ENCODE measurements at places on chromosomes 2 and 18.

DNA sequence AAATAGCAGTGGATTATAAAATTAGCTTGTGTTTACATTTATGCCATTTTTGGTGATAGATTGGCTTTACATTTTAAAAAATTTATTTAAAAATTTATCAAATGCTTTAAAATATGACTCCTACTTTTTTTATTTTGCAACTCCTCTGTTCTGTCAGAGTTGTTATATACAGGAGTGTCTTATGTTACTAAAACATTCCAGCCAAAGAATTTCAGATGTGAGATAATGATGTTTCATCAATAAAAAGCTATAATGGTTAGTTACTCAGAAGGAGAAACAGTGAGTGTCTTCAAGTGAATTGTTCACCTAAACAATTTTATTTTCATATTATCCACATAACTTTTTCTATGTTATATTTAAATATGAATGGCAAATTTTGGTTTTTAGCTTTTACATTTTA, 52.7 kb downstream of the GLS start:
- no peak overlapping the region for H3K27ac ChIP-seq
- peaks cover 2% of the 10 kb centered on the region for H3K27me3 ChIP-seq
- H3K4me3 ChIP-seq, result no peak overlapping the region
- peaks cover 38% of the 10 kb centered on the region for H3K36me3 ChIP-seq

GRCh38 chr2:235506291-235506996, 12.6 kb downstream of the AGAP1 start:
- no peaks in the 10 kb centered on the region for H3K27me3 ChIP-seq
- no peak overlapping the region for H3K27ac ChIP-seq
- no peak overlapping the region for H3K4me3 ChIP-seq
- H3K4me1 ChIP-seq, result peaks cover 21% of the 10 kb centered on the region

- H3K4me1 ChIP-seq, result no peaks in the 10 kb centered on the region
- H3K27me3 ChIP-seq, result no peaks in the 10 kb centered on the region
- H3K27ac ChIP-seq, result no peak overlapping the region
- no peaks in the 10 kb centered on the region for H3K36me3 ChIP-seq
- no peak overlapping the region for H3K4me3 ChIP-seq
- no peak for DNase-seq
Measured at GRCh38 chr2:158089322-158089721, 12.4 kb upstream of the UPP2 start.

- no peak overlapping the region for H3K4me3 ChIP-seq
- no peaks in the 10 kb centered on the region for H3K4me1 ChIP-seq
- H3K27ac ChIP-seq, result no peak overlapping the region
- DNase-seq, result no peak
- H3K36me3 ChIP-seq, result no peaks in the 10 kb centered on the region
Measured at GRCh38 chr2:36294316-36294721, 61.3 kb upstream of the CRIM1 start.

- peaks cover 29% of the 10 kb centered on the region for H3K4me1 ChIP-seq
- 0 out of 2 replicates have a peak, but pooled peaks cover 5% of the 10 kb centered on the region for H3K36me3 ChIP-seq
- H3K27me3 ChIP-seq, result no peaks in the 10 kb centered on the region
- H3K4me3 ChIP-seq, result no peak overlapping the region
Measured at GRCh38 chr2:222248256-222248655, 50.5 kb downstream of the PAX3 start.

DNA sequence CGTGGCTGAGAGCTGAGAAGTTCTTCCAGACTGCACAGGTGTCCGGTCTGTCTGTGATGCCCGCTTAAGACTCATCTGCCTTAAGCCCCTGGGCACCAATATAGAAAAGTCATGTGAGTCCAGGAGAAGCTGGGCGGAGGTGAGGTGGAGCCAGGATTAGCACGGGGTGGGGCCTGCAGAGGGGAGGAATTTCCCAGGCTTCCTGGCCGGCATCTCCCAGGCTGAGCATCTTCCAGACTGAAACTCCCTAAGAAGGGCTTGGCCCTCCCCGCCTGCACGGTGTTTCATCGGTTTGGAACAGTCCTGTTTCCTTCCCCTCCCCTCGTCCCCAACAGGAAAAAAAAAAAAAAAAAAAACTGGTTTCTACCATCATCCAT, 270.3 kb downstream of the ATAD2B start:
- H3K27ac ChIP-seq, result no peak overlapping the region
- no peak overlapping the region for H3K4me3 ChIP-seq
- DNase-seq, result no peak
- peaks cover 4% of the 10 kb centered on the region for H3K27me3 ChIP-seq

DNA sequence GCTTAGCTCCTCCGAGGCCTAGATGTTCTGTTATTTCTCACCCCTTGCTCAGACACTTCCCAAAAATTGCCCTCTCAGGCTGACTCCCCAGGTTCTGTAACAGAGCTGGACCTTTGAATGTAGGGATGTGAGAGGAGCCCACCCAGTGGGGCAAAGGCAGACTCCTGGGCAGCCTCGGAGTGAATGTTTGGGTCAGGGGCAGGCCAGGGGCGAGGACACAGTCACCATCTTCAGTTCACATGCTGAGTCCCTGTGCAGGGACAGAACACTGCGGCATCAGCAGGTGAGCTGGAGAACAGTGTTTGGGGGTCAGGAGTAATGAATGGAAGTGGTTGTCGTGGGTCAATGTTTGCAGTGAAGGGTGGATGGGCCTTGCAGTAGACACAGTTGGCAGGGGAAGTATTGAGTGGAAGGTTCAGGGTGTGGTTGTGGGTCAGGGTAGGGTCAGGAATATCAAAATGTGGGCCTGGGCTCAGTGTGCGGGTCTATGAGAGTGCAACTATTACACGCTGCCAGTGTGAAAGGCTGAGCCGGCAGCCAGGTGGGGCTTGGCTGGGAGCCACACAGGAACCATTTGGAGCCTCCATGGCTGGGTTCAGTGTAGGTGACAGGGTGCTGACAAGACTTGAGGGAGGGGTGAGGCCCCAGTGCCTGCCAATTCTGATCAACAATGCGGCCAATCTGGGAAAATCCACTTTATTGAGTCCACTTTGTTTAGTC, 4.4 kb downstream of the IHH start:
- no peak for DNase-seq
- peaks cover 59% of the 10 kb centered on the region for H3K27me3 ChIP-seq
- H3K36me3 ChIP-seq, result no peaks in the 10 kb centered on the region
- H3K4me3 ChIP-seq, result no peak overlapping the region
- H3K4me1 ChIP-seq, result peaks cover 15% of the 10 kb centered on the region

- H3K27me3 ChIP-seq, result no peaks in the 10 kb centered on the region
- no peak overlapping the region for H3K27ac ChIP-seq
Measured at GRCh38 chr2:59938181-59938580, 615.3 kb downstream of the BCL11A start.

GRCh38 chr2:168587307-168587706, 131.2 kb downstream of the CERS6 start:
- no peak for DNase-seq
- H3K36me3 ChIP-seq, result no peaks in the 10 kb centered on the region

DNA sequence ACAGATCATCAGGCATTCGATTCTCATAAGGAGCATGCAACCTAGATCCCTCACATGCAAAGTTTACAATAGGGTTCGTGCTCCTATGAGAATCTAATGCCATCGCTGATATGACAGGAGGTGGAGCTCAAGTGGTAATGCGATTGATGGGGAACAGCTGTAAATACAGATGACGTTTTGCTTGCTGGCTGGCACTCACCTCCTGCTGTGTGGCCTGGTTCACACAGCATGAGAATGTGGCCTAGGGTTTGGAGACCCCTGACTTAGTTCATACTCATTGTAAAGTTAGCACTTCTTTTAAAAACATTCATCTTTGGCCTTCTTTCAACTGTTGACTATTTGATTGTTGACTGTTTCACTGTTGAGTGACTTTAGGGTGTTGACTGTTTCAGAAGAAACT, 8.7 kb upstream of the CHMP1B start:
- H3K27ac ChIP-seq, result no peak overlapping the region
- H3K36me3 ChIP-seq, result no peaks in the 10 kb centered on the region
- H3K4me1 ChIP-seq, result no peaks in the 10 kb centered on the region
- peaks cover 6% of the 10 kb centered on the region for H3K27me3 ChIP-seq
- H3K4me3 ChIP-seq, result no peak overlapping the region
- DNase-seq, result no peak

- peaks cover 14% of the 10 kb centered on the region for H3K4me1 ChIP-seq
- peak overlapping the region; percentile 39 for H3K27ac ChIP-seq
- H3K36me3 ChIP-seq, result no peaks in the 10 kb centered on the region
- H3K27me3 ChIP-seq, result peaks cover 4% of the 10 kb centered on the region
Measured at GRCh38 chr2:53498210-53498609, 269.4 kb upstream of the CHAC2 start.

DNA sequence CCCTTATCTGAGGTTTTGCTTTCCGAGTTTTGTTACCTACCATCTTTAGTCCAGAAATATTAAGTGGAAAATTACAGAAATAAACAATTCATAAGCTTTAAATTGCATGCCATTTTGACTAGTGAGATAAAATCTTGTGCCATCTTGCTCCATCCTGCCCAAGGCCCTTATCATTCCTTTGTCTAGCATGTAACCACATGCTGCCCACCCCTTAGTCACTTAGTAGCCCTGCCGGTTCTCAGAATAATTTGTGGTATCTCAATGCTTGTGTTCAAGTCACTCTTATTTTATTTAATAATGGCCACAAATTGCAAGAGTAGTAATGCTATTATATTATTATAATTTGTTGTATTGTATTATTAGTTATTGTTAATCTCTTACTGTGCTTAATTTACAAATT, 36.8 kb upstream of the VPS54 start:
- H3K27me3 ChIP-seq, result peaks cover 8% of the 10 kb centered on the region
- no peak for DNase-seq
- H3K27ac ChIP-seq, result no peak overlapping the region
- H3K36me3 ChIP-seq, result no peaks in the 10 kb centered on the region
- no peaks in the 10 kb centered on the region for H3K4me1 ChIP-seq
- no peak overlapping the region for H3K4me3 ChIP-seq

DNA sequence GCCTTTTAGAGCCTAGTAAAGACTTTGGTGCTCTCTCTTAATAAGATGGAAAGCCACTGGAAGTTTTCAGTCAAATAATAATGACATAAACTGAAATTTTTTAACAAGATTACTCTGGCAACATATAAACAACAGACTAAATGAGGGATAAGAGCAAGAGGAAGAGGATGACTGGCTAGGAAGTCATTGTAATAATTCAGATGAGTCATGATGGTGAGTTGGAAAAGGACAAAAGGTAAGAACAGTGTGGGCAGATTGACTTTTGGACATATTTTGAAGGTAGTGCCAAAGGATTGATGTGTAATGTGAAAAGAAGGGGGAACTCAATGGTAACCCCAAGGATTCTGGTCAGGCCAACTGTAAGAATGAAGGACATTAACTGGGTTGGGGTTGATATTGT, 310.3 kb downstream of the NOL4 start:
- H3K4me3 ChIP-seq, result no peak overlapping the region
- no peaks in the 10 kb centered on the region for H3K4me1 ChIP-seq
- H3K27ac ChIP-seq, result no peak overlapping the region
- DNase-seq, result no peak
- no peaks in the 10 kb centered on the region for H3K36me3 ChIP-seq

DNA sequence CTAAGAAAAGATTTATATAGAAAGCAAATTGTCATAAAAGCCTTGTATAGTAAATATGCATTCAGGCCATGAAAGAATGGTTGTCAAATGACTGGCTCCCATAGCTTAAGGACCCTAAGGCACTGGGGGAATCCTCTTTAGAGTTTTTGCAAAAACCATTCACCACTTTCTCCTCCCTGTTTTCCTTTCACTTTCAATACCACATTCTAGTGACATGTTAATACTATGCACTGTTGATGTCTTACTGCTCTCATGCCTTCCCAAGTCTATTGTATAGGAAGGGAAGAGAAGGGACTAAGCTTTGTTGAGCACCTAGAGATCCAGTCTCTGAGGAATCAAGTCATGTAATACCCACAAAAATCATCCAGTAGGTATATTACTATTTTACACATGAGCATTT, 383.0 kb upstream of the LRRTM1 start:
- no peaks in the 10 kb centered on the region for H3K4me1 ChIP-seq
- no peak overlapping the region for H3K4me3 ChIP-seq
- DNase-seq, result no peak
- no peak overlapping the region for H3K27ac ChIP-seq

- H3K27me3 ChIP-seq, result peaks cover 2% of the 10 kb centered on the region
- H3K36me3 ChIP-seq, result no peaks in the 10 kb centered on the region
- DNase-seq, result no peak
- no peaks in the 10 kb centered on the region for H3K4me1 ChIP-seq
Measured at GRCh38 chr2:229531594-229531993, 182.8 kb downstream of the DNER start.

DNA sequence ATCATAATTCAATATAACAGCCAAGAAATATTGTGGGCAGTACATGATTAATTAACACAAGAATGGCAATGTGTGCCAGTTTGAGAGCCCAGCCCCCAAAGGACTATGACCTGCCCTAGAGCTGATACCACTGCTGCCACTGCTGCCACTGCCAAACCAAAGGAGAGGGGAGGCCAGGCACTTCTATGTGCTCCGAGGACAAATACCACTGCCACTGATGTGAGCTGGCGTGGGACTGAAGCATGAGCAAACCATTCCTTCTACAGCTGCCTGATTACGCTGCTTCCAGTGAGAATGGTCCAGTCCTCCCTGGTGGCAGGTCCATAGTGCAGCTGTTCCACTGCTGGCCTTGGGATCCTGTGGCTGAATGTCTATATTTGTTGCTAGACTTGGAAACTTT, 392.2 kb downstream of the CCDC85A start:
- H3K27me3 ChIP-seq, result no peaks in the 10 kb centered on the region
- peaks cover 46% of the 10 kb centered on the region for H3K36me3 ChIP-seq
- H3K4me1 ChIP-seq, result peaks cover 53% of the 10 kb centered on the region
- no peak overlapping the region for H3K27ac ChIP-seq
- no peak overlapping the region for H3K4me3 ChIP-seq

DNA sequence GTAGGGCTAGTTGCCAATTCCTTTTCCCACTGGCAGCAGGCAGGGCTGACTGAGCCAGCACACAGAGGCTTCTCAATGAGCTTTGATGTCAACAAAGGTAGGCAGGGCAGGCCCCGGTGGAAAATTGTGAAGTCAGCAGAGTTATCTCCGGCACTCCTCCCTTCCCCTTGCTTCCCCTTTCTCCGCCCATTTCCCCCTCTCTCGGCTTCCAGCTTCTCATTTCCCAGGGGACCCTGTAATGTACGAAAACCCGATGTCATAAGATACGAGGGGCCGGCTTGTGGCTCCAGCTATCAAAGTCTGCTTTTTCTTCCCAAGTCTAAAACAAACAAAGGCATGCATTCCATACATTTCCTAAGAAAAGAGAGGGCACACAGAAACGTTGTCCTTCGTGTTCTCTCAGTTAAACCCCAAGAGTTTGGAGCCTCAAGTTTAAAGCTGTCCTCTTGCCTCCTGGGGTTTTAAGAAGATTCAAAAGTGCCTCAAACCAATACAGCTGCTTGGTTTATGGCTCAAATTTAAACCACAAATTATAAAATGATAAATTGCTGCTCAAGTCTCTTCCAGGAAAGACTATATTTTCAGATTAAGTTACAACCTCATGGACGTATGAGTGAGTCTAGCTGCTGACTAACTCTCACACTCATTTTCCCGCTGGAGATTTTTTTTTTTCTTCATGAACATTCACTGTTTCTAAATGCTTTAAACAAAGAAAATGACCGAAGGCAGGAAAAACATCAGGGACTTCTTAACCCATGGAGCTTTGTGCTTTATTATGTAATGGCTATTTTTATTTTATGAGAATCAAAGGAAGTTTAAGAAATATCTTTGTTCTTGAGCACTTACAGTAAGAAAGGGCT, 27.2 kb upstream of the EML4 start:
- H3K27ac ChIP-seq, result peak overlapping the region; percentile 91
- peak overlapping the region; percentile 88 for H3K4me3 ChIP-seq
- H3K36me3 ChIP-seq, result no peaks in the 10 kb centered on the region
- H3K27me3 ChIP-seq, result no peaks in the 10 kb centered on the region
